NCI-H1092 treated with DMSO at 0.1 percent for 48 hours (cell line): ENCODE measurements at places on chromosomes 11 and 22.

DNA sequence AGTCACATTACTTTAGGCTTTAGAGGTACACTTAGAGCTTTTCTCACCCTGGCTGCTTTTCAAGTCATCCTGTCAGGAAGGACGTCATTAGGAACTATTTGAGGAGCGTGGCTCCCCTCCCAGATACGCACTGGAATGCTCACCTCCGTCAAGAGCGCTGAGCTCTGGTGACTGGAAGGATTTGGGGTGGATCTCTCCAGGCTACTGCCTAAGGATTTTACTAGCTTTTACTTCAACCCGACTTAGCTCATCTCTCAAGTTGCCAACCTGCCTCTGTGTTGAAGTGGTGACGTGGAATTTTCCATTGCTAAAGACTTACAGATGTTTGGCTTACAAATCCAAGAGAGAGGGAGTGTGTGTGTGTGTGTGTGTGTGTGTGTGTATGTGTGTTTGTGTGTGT lies 355.3 kb upstream of the CCDC90B start:
- DNase-seq = no peak

- DNase-seq = no peak
Measured at GRCh38 chr22:26651815-26652214, 5.6 kb upstream of the MIAT start.

DNA sequence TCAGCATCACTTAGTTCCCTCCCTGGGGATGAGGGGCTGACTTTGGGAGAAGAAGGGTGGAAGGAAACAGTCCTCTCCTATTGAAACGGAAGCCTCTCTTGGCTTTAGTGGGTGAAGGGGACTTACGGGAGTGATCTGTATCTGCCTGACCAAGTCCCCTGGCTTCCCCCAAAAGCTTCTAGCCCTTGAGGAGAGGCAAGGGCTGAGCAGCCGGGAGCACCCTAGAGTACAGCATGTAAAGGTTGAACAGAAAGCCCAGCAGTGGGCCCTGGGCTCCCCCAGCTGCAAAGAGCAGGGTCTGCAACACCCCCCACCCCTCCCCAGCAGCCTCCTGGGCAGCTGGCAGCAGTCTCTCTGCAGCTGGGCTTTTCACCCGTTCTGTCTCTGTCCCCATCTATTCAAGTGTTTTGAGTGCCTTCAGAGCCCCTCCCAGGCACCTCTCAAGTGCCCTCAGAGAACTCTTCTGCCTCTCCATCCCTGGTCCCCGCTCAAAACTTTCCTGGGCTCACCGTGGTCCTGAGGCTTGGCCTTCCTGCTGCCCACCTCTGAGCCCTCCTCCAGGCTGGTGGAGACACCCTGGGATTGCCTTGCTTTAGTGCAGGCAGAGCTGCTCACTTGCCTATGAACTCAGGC lies 2.7 kb downstream of the CAPN5 start:
- DNase-seq = peak; percentile 21

GRCh38 chr11:74020539-74020938 lies 11.7 kb upstream of the UCP3 start:
- no peak for DNase-seq

- DNase-seq = no peak
Measured at GRCh38 chr11:108754901-108755625, 90.2 kb downstream of the DDX10 start.

DNA sequence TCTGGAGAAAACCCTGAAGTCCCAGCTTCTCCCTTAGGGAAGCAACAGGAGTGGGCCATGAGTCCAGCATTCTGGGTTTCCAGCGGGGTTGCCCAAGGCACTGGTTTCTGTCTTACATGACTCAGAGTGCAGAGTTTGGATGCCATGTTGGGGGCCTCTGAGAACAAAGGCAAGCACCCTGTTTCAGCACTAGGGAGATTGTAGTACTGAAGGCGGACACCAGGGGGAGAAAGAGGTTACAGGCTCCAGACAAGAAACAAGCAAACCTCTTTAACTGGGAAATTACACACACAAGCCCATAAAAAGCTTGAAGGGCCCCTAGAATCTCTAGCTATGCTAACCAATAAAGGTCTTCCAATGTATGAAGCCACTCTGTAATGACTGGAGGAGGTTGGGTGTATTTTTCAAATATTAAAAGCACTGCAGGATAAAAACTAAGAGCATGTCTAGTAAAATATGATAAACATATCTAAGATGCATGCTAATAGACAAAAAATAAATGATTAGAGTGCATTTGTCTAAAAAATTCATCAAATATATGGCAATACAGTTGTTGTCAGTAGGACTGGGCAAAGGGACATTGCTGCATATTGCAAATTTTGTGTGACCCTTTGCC lies 7.1 kb downstream of the MS4A6E start:
- peak; percentile 66 for DNase-seq

GRCh38 chr11:102361086-102362031 lies 14.3 kb downstream of the BIRC2 start:
- no peak for DNase-seq

GRCh38 chr11:108617055-108617454 lies 23.5 kb upstream of the EXPH5 start:
- no peak for DNase-seq

- no peak for DNase-seq
Measured at GRCh38 chr22:25853078-25853477, 111.1 kb downstream of the MYO18B start.

DNA sequence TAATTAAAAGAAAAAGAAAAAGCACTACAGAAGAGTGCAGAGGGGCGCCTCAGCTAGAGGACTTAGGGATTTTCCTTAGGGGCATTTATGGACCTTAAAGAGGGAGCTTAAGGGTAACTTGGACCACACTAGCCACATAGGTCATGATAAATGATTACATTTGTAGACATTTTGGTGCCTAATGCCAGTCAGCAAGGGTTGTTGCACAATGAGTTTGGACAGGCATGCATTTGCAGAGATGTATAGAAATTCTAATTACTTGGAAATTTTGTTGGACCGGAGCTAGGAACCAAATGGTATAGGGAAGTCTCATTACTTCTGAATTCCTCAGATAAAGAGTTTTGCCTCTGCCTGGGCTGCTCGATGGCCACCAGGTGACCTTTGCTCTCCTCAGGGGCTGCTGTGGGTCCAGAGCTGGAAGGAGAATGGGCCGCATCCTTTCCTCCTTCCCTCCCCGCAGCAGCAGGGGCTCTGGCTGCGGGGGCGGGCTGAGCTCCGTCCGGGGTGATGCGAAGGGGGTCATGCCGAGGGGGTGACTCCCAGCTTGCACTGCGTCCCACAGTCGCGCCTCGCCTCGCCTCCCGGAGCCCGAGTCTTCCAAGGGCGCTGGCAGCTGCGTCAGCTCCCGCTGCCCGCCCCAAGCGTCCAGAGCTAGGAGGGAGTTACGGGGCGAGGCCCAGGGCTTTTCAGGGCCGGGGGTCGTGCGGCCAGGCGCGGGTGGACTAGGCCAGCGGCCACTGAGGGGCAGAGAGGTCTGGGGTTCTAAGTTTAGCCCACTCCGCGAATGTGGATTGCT lies 20.3 kb upstream of the MALAT1 start:
- DNase-seq = no peak

DNA sequence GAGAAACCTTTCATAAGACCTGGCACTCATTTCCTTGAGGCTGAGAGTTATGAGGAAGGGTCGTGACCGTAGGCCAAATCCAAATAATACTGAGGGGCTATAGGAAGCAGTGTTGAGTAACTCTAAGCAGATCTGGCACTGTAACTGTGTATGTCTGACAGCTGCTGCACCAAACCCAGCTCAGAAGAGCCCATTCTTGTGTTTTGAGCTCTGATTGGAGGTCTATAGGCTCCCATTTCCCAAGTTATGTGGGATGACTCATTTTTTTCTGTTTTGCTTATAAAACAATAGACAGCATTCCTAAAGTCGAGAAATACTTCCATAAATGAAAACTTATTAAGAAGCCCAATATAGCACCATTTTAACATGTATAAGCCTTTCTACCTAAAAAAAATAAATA lies 645.8 kb downstream of the DLG2 start:
- no peak for DNase-seq

GRCh38 chr11:95121698-95122097 lies 32.1 kb downstream of the ENDOD1 start:
- DNase-seq = no peak

GRCh38 chr11:69121621-69122325 lies 34.0 kb upstream of the SMIM38 start:
- DNase-seq = no peak

GRCh38 chr11:69971741-69972140 lies 106.4 kb upstream of the ANO1 start:
- DNase-seq = no peak

DNA sequence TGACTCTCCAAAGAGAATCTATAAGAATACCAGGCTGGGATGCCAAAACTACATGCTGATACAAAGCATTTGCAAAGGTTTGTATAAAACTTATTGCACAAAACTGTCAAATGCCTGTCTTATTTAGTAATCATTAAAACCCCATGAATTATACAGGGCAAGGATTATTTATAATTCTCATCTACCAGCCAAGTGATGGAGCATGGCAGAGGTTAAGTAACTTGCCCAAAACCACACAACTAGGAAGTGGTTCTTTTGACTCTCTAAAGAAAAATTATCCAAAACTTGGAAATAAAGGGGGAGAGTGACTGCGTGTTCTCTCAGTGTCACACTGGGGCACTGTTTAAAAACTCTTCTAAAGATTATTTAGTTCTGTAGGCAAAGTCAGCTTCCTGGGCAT lies 17.4 kb upstream of the CLMP start:
- DNase-seq = no peak

GRCh38 chr11:23310276-23310675 lies 450.0 kb upstream of the CCDC179 start:
- no peak for DNase-seq

DNA sequence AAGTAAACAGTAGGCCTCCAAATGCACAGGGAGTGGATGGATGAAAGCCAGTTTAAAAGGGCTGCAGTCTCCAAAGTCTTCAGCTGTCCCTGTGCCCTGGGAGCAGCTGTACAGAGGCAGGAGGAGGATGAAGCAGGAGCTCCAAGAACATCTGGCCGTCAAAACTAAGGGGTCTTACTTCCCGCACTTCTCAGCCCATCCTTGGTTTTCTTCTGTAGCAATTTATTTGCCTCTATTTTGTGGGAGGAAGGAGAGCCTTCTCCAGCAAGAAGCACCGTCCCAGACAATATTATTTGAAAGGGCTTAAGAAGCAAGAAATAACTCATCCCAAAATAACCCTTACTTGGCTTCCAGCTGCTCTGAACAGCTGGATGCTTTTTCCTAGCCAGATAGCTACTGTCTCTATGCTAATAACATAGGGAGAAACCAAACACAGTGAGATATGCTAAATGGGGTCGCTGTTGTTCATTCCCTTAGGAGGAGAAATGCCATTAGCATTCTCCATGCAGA lies 133.2 kb downstream of the SPATA19 start:
- no peak for DNase-seq

DNA sequence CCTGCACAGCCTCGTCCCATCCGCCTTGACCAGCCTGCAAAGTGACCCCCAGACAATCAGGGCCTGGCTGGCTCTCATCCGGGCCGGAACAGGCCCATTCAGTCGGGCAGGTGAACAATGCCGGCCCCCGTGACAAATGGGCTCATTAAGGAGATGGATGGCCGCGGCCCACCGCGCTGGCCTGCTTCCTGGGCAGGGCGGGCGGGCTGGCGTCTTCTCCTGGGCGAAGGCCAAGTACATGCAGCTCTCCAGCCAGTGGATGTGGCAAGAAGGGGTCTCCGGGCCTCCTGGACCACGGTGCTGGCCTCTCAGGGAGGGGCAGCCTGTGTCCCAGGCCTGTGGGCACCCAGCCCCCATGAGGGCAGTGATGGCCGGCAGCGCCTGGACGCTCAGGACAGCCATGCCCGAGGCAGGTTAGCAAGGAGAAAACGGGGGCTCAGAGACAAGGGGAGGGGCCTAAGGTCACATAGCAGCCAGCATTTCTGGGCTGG lies 1022.8 kb downstream of the BRD1 start:
- peak; percentile 25 for DNase-seq

DNA sequence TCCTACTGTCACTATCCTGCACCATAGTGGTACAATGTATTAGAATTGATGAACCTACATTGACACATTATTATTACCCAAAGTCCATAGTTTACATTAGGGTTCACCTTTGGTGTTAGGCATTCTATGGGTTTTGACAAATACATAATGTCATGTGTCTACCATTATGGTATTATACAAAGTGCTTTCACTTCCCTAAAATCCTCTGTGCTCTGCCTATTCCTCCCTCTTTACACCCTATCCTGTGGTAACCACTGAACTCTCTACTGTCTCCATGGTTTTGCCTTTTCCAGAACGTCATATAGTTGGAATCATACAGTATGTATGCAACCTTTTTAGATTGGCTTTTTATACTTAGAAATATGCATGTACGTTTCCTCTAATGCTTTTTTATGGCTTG lies 51.5 kb downstream of the CCDC15 start:
- DNase-seq = no peak

DNA sequence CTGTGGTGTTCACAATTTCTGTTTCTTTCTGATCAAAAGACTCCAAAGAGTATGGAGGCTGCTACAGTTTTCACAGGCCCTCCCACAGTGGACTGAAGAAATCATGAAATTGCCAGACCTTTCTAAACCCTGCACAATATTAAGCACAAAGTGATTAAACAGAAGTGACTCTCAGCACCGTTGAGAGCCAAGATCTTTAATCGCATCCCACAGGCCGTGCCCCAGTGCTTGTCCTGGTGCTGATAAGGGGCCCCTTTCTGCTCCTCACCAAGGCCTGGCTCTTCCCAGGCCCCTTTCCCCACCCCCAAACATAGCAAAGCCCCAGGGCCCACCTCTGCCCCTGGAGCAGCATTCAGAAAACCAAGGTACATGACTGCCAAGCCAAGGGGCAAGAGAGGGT lies 57.4 kb upstream of the BMAL1 start:
- DNase-seq = no peak

DNA sequence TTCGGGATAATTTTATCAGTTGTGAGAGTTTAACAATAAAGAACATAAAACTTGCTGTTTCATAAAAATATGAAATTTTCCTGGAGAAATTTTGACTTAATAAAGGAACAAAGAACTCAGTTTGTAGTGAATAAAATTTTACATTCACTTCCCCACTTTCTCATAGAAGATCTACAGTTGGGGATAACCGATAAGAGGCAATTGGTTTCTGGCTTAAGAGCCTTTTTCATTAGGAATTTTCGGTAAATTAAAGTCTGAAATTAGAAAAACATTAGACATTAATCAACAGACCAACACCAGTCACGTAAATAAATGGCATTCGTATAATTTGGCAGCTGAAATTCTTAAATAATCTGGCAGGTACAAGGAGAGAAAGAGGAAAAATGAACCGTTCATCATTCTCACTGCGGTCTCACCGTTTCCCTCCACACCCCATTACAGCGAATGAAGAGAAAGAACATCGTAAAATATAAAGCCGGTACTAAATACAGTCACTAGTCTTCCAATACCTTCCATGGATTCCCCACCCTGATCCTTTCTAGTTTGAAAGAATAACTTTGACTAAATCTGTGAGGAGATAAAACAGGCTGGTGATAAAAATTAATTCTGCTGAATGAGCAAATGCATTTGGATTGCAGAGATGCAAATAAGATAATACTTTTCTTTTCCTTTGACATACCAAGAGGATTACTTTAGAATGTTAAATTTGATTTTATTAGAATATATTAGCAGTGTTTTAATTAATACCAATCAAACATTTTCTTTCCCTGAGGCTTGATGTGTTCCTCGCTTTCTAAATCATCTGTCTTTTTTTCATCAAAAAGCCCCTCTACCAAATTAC lies 19.5 kb downstream of the BLID start:
- peak; percentile 83 for DNase-seq

GRCh38 chr11:131504199-131504949 lies 134.0 kb downstream of the NTM start:
- DNase-seq = no peak
